ENCODE measurements at places on chromosomes 16 and 17. TPM values are rescaled to one million over a fixed set of nuclear protein-coding genes. Genes with fewer than 3 reads are reported as not detected.

GRCh38 chr17:64002658-64003525 lies 4.7 kb downstream of the PRR29 start:
- DNase-seq = no peak
- peaks cover 23% of the 10 kb centered on the region for H3K4me1 ChIP-seq
- H3K27ac ChIP-seq = no peak overlapping the region
- no peaks in the 10 kb centered on the region for H3K27me3 ChIP-seq

DNA sequence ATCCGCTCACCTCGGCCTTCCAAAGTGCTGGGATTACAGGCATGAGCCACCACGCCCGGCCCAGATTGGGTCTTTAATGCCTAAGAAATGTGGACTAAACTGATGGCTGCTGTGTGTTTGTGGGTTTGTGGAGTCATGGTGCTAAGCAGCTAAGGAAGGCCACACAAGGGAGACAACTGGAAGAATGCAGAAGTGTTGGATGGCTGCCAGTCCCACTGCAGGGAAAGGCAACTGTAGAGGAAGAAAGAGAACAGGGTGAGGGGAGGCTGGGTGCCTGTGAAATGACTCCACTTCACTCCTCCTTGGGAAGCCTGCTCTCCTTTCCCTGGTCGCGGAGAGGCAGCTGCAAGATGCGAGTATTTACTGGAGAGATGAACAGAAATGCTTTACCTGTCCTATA lies 23.5 kb upstream of the SIAH1 start:
- no peak overlapping the region for H3K27ac ChIP-seq
- H3K27me3 ChIP-seq = no peaks in the 10 kb centered on the region

DNA sequence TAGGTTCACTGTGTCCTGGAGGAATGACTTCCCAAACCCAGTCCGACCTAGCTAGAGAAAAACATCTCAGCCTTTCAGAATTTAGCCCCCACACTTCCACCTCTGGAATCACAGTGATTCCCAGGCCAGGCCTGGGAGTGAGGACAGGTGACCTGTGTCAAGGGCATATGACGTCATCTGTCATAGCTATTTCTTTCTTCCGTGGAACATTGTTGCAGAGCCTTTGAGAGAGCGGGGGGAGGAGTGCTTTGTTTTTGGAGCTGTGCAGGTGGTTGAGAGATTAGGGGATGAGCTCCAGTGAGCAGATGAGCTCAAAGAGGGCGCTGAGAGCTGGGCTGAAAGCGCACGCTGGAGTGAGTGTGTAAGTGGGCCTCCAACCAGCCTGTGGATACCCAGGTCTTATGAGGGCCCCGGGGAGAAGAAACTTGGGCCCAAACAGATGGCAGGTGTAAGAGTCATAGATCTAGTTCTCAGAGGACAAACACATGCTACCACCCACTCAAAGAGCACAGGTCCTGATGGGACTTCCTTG lies 344.8 kb downstream of the SNX29 start:
- H3K27me3 ChIP-seq = no peaks in the 10 kb centered on the region
- H3K4me1 ChIP-seq = peaks cover 15% of the 10 kb centered on the region
- H3K4me3 ChIP-seq = no peak overlapping the region
- H3K27ac ChIP-seq = peak overlapping the region; percentile 72

Gene ASPHD1
- total RNA-seq = 2.7 TPM
